Type B pancreatic cell (in vitro differentiated cells): ENCODE measurements at places on chromosomes 13 and 19. TPM values are rescaled to one million over a fixed set of nuclear protein-coding genes. Genes with fewer than 3 reads are reported as not detected.

DNA sequence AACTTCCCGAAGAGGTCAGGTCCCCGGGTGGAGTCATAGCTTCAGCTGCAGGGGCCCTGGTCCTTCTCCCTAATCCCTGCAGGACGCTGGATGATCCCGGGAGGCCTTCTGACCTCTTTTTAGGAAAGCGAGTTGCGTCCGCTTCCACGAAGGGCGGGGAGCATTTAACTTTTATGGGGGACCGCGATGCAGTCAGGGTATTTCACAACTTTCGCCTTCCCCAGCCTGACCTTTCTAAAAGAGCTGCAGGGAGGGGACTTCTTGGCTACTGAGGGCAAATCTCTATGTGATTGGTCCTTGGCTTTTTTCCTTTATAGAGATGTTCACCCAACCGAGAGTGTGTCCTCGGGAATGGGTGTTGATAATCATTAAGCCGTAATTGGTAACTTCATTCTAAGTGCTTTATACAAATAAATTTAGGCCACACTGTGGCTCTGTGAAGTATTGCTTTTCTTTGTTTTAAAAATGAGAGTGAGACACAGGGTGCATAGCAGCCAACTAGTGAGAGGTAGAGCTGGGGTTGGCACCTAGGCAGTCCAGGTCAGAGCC lies 778 bp downstream of the ZNF230 start:
- DNase-seq = no peak
- peaks cover 3% of the 10 kb centered on the region for H3K27me3 ChIP-seq
- peaks cover 17% of the 10 kb centered on the region for H3K4me1 ChIP-seq
- H3K36me3 ChIP-seq = peaks cover 32% of the 10 kb centered on the region
- peak overlapping the region; percentile 100 for H3K4me3 ChIP-seq

The NXNL1 gene
- not detected in 2 replicates for total RNA-seq

The ALOX5AP gene
- total RNA-seq = 0.31 TPM in 1 of 2 replicates, not detected in the other

The MEIS3 gene
- 29.2 and 43.2 TPM in 2 replicates for total RNA-seq

The ZNF836 gene
- total RNA-seq = 21.6 and 21.8 TPM in 2 replicates
